ENCODE measurements at places on chromosomes 6 and 20. TPM values are rescaled to one million over a fixed set of nuclear protein-coding genes. Genes with fewer than 3 reads are reported as not detected.

- DNase-seq: no peak
Observed at GRCh38 chr20:12790859-12791258, 217.9 kb upstream of the SPTLC3 start.

LY6G5B gene
- total RNA-seq: 26.5 TPM

DNA sequence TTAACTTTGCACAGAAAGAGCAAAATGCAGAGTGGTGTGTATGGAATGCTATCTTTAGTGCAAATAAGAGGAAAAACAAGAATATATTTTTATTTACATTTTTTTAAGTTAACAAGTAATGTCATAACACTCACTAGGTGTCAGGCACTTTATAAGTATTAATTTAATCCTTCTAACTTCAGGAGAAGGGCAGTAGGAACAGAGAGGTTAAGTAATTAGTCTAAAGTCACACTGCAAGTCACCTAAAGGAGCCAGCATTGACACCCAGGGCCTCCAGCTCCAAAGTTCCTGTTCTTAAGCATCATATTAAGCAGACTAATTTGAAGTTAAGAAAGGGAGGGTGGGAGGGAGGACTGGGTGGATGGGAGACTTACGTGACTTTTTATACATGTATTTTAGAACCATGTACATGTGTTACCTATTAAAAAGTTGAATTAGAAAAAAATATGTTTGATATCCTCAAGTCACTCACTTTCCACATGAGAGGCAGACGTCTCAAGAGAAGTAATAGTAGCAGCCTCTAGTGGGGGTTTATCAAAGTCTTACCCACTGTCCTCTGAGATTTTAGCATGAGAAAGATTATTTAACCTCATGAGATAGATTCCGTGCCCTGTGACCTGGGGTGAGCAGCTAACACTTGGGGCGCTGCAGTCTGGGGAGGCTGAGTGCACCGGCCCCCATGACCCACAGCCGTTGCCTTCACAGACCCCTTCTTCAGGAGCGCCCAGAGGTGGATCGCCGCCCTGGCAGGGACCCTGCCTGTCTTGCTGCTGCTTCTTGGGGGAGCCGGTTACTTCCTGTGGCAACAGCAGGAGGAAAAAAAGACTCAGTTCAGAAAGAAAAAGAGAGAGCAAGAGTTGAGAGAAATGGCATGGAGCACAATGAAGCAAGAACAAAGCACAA lies 7.0 kb downstream of the BTN3A1 start:
- DNase-seq: no peak

DBNDD2 gene
- total RNA-seq: 22.7 TPM

DNA sequence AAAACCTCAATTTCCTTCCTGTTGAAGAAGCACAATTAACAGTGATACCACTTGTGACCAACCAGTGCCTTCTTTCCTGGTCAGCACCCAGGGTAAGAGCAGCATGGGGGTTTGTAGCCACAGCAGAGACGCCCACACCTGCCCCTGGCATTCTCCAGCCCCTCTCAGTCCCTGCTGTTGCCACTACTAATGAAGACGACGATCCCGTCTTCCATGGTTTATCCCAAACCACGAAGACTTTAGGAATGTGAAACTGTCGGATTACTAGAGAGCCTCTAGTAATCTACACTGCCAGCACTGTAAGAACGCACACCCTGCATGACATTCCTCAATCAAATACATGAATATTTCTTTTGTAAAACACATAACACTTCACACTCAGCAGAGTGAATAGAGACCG lies 60.0 kb downstream of the GINS1 start:
- no peak for DNase-seq

IER3 gene
- 279 TPM for total RNA-seq

DNA sequence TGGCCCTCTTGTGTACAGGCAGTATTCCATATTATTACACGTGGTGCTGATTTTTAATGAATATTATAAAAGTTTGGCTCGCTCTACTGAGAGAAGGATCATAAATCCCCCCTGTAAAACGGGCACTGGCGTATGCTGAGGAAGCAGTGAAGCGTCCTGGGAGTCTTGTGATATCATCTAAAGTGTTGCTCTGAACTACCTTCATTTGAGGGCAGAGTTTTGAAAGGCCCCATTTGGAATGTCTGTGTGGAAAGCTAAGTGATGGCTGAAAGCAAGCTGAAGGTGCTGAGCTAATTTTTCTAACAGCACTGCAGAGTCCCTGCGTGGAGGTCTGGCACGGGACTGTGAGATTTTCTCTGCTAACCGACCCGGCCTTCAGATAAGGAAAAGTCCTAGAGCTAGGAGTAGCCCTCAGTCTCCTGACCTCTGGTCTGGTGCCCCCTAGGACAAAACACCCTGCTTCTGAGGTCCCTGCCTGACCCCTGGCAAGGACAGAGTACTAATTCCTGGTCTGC lies 1.3 kb upstream of the BACH2 start:
- DNase-seq: no peak

DNA sequence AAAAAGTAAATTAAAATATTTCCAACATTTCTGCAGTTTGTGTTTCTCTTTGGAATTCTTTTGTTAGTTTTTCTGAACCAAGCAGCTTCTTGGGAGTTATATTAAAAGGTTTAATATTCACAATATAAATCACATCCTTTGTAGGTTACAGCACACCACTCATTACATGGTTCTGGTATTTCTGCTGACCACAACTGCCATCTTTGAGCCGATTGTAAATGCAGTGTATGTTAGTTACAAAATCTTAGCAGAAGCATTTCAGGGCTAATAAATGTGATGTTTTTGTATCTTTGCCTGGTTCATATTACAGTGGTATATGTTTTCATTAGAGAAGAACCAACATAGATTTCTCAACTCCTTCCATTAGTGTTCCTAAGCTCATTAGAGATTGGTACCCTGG lies 19.1 kb upstream of the TSHZ2 start:
- no peak for DNase-seq

C20orf202 gene
- total RNA-seq: 0.19 TPM

- DNase-seq: no peak
Observed at GRCh38 chr6:16736856-16737775, 24.1 kb downstream of the ATXN1 start.

DNA sequence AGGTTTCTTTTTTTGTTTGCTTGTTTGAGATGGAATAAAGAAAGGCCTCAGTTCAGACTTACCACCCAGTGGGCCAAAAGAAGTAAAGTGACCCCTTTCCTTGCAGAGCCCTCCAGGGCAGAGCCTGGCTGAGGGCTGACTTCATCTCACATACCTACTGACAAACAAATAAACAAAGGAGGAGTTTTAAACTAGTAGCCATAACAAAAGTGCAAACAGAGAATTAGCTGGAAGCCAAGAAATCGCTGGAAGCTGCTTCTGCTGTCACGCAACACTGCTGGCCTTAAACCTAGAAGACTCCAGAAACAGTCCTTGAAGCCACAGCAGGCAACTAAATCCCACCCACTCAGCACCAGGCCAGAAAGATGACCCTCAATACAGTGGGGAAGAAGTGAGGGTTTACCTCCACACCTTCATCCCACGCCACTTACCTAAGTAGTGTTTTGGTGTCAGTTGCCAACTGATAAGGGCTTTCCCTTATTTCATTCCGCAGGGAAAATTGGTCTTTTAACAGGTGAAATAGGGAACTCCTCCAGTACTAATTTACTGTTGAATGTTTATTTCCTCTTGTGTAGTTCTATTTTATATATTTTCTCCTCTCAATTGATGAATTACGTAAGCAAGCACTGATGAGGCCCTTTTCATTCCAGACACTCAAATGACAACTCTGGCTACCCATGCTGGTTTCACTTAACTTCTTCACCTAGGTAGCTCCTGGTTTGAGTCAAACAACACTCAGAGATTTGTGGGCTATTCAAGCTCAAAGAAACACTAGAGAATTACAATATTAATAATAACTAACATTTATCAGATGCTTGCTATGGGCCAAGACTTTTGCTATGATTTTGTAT lies 46.2 kb downstream of the EDN1 start:
- no peak for DNase-seq

DNA sequence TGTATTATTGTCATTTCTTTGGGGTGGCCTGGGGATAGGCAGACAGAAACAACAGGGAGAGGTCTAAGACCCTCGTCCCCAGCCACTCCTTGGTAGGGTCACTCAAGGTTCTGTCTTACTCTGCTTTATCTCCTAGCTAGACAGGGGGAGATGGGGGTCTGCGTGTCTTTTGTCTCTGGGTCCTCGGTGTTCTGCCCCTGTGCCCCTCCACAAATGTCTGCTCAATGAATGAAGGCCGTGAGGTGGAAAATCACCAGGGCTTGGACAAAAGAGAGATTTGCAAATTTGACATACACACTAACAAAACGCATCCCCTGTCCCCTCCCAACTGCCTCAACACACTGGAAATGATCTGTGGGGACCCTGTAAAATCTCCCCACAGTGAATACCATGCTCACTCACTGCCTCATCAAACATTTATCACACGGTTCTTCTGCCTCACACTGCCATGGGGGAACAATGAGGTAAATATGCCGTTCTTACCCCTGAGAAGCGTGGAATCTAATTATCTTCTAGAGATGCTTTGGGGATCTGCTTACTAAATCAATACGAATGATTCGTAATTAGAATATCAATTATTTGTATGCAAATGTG lies 13.2 kb upstream of the VAPB start:
- no peak for DNase-seq

- no peak for DNase-seq
Observed at GRCh38 chr6:138596126-138596525, 96.8 kb upstream of the NHSL1 start.

SYCP2L gene
- 0.39 TPM for total RNA-seq

PPIL6 gene
- total RNA-seq: not detected

ACSS1 gene
- 5.5 TPM for total RNA-seq

DNA sequence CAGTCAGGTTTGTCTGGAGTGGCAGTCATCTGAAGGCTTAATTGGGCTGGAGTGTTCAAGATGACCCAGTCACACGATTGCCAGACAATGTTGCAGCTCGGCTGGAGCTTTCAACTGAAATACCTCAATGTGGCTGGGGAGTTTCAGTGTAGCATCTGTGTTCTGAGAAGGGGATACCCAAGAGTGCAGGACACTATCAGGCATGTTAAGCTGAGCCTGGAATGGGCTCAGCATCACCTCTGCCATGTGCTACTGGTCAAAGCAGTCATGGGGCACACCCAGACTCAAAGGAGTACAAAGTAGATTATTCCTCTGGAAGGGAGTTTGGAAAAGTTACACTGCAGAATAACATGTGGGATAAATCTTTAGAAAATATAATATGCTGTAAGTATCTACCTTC lies 363.9 kb downstream of the KIF16B start:
- DNase-seq: no peak

DNA sequence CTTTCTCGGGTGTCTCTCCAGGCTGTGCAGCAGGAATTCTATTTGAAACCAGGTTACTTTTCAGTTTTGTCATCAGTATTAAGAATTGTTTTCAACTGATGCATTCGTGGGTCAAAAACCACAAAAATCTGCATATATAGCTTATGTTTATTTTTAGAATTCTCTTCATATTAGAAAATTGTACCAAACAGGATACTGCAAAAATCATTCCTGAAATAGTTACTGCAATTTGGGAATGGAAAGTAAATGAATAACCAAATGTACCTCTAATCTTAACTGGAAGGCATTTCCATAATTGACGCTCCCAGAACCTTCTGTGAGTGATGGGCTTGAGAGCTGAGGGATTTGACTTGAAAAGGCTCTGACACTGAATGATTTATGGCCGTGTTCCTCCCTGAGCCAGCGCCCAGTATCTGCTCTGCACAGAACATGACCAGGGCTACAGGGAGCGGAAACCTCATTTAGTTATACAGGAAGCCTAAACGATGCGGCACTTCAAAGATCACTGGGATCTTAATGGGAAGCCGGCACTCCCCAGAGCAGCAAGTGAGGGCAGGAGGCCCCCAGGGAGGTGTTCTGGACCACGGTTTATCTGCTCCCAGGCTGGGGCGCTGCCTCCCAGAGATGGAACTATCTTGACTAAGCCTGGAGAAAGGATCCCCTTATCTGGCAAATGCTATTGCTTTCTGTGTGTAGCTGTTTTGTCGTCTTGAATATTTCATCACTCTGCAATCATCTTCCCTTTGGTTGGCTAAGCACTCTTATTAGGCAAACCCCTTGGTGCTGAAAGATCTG lies 446.0 kb downstream of the QKI start:
- DNase-seq: no peak

ATP5F1E gene
- 76.7 TPM for total RNA-seq

DNA sequence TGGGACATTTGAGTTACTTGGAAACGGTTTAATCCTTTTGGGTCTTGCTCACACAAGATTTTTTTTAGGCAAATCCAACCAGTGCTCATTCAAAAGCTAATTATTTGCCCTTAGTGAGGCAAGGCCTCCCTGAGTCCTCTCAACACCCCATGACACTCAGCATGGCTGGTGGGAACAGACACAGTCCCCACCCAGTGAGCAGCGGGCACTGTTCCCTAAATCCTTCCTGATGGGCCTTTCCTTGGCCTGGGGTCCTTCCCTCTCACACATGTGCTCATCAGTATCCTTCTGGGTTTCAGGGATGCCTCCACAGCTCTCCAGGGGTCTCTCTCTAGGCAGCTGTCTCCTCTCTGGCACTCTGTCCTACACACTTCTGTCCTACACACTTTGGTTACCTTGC lies 28.0 kb downstream of the PLAGL2 start:
- DNase-seq: no peak

SLC16A10 gene
- total RNA-seq: 5.4 TPM

DNA sequence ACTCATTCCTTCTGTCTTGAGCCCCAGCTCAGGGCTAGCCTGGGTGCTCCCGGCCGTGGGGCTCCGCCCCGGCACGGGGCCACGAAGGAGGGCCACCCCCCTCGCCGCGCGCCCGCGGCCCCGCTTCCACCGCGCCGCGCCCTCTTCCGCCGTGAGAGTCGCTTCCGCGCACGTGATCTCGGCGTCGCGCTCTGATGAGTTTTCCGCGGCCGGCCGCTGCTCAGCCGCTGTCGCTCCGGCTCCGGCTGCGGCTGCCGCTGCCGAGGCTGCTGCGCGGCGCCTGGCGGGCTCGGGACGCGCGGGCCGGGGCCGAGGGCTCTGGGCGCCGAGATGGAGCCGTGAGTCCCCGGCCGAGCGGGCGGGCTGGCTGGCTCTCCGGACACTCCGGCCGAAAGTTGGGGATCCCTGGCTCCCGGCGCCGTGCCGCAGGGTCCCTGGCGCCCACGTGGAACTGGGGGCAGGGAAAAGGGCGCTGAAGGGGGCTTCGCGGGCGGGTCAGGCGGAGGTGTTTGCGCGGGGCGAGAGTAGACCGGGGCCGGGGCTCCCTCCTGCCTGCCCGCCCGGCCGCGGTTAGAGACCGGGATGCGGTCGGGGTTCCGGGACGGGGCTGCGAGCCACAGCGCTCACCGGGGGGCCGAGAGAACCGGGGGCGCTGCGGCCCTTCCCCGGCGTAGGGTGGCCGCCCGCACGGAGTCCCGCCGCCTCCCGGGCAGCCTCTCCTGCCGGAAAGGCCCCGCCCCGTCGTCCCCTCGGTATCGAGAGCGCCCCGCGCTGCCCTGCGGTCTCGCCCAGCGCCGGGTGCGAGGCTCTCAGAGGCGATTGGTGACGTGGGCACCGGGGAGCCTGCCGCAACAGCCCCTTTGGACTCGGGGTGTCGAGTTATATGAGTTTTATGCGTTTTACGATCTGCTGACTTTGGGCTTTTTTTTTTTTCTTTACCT lies at the start of gene TMEM181:
Gene TMEM181 (plus strand): TSS at position 197 of the 941 bp plus-strand sequence. CDS start 134 bp downstream, at position 331.
- peak; percentile 84 for DNase-seq

- DNase-seq: no peak
Observed at GRCh38 chr6:106561686-106562405, 67.5 kb downstream of the RTN4IP1 start.

DEFB132 gene
- total RNA-seq: not detected

Measured in activated naive CD4-positive, alpha-beta T cell treated with anti-CD3 and anti-CD28 coated beads, Interleukin-2, amount 50 U/mL, for 72 hours (primary cell).